HT-29 (cell line): ENCODE measurements at places on chromosomes 1 and 21. TPM values are rescaled to one million over a fixed set of nuclear protein-coding genes. Genes with fewer than 3 reads are reported as not detected.

The GABRD gene
- not detected in 2 replicates for total RNA-seq

The CLCA4 gene
- 0.23 and 0.36 TPM in 2 replicates for total RNA-seq

The LEFTY2 gene
- not detected in 2 replicates for total RNA-seq

The SYPL2 gene
- not detected in 2 replicates for total RNA-seq

The DEPDC1 gene
- total RNA-seq: 7.6 and 10.2 TPM in 2 replicates

The SDF4 gene
- 163 and 188 TPM in 2 replicates for total RNA-seq

The ZNF683 gene
- total RNA-seq: not detected in 2 replicates

DNA sequence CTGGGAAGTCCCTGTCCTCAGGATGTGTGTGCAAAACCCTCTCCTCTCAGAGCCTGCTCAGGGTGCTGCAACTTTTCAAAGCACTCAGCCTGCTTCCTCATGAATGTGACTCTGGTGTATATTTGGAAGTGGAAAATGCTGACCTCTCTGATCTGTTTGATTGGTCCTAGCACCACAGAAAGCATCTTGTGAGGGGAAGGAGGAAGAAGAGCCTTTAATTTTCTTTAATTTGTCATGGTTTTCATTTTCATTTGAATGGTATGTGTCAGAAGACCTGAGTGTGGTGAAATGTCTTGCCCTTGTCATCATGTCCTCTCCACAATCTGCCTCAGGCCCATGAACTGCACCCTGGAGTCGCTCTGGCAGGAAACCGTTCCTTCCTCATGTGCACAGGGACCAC is 383.5 kb downstream of the NTNG1 start:
- no peak for DNase-seq

DNA sequence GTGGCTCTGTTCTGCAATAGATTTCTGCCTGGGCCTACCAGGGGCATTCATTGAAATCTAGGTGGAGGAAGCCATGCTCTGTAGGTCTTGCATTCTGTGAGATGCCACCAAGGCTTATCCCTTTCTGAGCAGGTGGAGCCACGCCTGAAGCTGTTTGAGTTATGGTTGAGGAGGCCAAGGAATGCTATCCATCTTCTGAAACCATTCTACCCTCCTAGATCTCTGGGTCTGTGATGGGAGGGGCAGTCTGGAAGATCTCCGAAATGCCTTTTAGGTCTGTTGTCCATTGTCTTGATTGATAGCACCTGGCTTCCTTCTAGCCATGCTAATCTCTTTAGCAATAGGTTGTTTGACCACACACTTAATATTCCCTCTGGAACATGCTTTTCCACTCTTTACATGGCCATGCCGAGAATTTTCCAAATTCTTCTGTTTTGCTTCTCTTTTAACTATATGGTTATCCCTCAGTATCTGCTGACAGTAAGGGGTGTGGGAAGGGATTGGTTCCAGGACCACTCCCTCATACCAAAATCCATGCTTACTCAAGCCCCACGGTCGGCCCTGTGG is 45.2 kb downstream of the AK4 start:
- DNase-seq: no peak

GRCh38 chr1:6842301-6842700 is 57.0 kb downstream of the CAMTA1 start:
- no peak for DNase-seq

GRCh38 chr21:36756527-36756926 is 57.6 kb downstream of the SIM2 start:
- DNase-seq: peak; percentile 49

- no peak for DNase-seq
Observed at GRCh38 chr1:64073705-64074104, 129.7 kb upstream of the UBE2U start.

DNA sequence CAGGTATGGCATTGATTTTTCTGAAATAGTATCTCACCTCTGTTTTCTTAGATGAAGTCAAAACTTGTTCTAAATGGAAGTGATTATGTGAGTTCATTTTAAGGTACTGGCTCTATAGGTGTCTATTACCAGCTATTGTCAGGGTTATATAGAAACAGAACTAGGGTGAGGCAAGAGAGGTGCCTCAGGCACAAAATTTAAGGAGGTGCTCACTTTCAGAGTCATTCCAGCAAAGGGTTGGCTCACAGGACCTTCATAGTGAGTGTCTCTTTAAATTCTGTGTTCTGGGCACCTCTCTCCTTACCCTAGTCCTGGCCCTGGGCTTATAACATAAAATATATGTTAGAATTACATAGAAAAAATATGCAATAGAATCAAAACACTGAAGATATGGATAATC is 49.3 kb downstream of the KIAA0319L start:
- DNase-seq: no peak

- DNase-seq: no peak
Observed at GRCh38 chr1:153253693-153254092, 5.8 kb upstream of the LORICRIN start.

- DNase-seq: no peak
Observed at GRCh38 chr1:157132616-157133167, 5.5 kb downstream of the ETV3 start.

DNA sequence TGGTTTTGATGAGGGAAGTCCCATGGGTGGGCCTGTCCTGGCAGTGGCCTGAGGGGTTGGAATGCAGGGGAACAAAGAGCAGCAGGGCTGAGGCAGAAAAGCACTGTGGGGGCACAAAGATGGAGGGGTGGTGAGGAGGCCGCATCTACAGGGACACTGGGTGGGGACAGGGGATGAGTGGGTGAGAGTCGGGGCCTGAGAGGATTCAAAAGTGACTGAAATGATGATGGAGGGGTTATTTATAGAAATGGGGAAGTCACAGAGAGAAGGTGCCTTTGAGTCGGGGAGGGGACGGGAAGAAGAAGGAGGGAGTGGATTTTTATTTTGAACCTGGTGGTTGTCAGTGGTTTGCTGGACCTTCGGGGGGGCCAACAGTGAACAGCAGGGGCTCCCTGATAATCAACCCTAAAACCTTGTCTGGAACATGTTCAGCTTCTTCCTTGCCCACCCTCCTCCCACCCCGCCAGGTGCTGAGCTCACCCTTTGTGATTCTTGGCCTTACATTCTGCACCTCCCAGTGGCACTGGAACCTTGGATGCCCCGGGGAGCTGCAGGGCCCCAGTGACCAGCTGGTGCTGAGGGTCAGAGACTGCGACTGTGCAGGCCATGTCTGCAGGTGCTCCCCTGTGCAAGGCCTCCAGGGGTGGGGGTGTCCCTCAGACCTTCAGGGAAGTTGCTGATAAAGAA is 42.9 kb downstream of the IER5 start:
- no peak for DNase-seq

DNA sequence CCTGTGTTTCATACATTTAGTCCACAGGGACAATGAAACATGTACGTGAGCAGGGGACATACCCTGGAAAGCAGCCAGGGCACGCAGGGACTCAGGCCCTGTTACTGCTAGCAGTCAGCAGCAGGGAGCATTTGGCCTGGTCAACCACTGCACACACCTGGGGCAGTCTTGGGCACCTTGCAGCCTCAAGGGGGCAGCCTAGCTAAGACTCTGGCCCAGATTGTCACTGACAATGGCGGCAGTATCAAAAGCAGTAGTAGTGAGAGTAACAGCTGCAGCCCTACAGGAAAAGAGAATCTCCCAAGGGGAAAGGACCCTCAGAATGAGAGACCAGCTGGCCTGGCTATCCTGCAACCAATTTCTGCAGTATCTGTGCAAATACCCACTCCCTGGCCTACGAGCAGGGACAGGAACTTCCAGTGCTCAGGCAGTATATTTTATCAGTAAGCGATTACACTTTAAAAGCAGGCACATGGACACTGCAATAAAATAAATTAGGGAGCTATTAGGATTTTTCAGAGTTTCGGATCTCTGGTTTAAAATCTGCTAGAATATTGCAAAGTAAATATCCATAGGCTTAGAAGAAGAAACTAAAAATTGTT is 475.6 kb downstream of the LTN1 start:
- peak; percentile 74 for DNase-seq

GRCh38 chr1:157227700-157228099 is 89.5 kb upstream of the ETV3 start:
- no peak for DNase-seq

DNA sequence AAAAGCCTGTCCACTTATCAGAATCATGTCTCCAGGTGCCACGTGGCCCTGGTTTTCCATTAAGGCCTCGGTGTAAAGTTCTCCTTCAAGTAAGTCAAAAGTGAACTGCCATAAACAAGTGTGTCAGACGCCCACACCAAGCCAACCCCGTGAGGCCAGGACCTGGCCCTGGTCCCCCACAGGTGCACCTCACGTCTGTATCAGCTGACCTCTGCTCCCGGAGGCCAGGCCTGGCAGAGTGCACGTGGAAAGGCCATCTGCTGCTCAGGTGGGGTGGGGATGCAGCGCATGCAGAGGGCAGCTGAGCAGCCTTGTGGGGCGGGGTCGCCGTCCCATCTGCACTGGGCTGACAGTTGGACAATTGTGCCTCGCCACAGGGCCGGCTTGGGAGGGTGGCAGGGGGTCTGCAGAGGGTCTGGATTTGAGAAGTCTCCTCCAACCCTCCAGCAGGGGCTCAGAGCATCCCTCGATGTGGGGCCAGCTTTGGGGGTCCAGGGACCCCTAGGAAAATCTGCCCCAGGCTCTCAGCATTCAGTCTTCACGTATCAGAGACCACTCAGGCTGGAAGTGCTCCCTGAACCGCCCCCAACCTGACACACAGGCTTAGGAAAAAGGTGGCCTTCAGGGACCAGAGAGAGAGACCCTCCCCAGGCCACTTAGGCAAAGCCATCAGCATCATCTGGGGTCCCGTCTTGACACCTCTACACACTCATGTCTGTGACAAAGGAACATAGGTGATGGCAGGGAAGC is 3.0 kb downstream of the SLC19A1 start:
- no peak for DNase-seq

GRCh38 chr1:232978815-232979214 is 28.4 kb downstream of the NTPCR start:
- DNase-seq: no peak

GRCh38 chr1:15557594-15557993 is 27.3 kb downstream of the AGMAT start:
- DNase-seq: no peak

DNA sequence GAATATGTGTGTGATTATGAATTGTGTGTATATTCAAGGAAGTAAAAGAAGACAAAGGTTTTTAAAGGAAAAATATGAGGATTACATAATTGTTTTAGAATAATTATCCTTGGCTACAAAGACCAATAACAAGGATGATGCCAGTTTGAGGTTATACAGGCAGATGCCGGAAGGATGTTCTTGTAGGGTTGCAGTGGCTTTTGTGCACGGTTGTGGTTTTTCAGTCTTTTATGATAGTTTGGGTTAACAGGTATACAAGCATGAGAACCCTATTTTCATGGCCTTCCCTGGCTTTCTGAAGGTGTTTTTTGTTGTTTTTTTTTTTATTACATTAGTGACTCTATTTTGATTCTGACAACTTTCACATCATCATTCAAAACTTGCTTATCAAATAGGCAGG is 4.9 kb downstream of the CR2 start:
- DNase-seq: no peak

- DNase-seq: no peak
Observed at GRCh38 chr1:234435620-234436019, 43.4 kb downstream of the TARBP1 start.

DNA sequence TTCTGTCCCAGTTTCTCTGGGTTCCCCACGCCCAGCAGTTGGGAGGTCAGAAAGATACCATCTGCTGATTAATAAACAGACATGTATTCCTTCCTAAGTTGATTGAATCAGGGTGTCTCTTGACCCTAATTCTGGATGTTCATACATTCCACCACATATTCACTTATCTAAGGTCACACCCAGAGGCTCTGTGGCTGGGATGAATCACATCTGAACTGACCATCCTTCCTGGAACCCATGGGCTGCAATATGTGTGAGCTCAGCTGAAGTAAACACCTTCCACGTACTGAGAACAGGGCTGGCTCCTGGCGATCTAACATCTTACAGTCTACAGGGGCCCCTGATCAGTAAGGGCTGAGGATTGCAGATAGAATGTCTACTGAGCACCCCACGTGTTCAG is 20.5 kb upstream of the TRABD2B start:
- no peak for DNase-seq

- no peak for DNase-seq
Observed at GRCh38 chr1:172121081-172121717, 279.9 kb downstream of the DNM3 start.

- DNase-seq: no peak
Observed at GRCh38 chr1:196655071-196655470, 3.2 kb downstream of the CFH start.

GRCh38 chr1:45840704-45841103 is 37.3 kb downstream of the MAST2 start:
- DNase-seq: no peak

DNA sequence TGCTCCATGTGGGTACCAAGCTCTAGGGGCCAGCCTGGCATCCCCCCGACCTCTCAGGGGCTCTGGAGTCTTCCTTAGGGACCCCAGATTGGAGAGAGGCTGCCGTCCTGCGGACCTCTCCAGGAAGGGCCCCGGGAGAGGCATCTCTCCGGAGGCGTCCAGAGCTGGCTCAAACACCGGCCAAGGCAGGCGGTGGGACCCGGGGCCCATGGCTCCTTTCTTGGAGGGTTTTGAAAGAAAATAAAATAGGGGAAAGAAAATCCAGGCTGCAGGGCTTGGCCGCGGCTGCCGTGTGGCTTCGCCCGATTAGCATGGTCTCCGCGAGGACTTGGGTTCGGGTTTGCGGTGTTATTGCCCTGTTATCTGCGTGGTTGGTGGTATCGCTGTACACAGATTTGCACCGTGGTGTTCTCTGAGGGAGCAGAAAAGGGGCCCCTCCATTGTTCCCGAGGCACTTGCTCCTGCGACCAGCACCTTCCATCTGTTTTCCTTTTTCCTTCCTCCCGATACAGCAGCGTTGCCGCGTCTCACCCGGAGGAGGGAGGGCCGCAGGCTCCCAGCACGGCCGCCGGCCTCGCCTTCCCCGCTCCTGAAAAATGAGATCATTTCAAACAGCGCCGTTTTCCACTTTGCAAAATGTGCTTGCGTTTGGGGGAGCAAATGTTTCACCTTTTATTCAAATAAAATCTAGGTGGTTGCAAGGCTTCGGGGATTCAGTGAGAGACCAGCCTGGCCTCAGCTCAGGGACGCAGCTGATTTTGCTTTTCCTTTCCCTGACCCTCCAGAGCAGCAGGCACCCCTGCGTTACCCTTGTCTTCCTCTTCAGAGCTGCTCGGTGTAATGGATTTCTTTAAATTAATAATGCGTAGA is 86.3 kb downstream of the PRDM16 start:
- DNase-seq: no peak

- no peak for DNase-seq
Observed at GRCh38 chr1:231072502-231073094, 32.5 kb upstream of the FAM89A start.

DNA sequence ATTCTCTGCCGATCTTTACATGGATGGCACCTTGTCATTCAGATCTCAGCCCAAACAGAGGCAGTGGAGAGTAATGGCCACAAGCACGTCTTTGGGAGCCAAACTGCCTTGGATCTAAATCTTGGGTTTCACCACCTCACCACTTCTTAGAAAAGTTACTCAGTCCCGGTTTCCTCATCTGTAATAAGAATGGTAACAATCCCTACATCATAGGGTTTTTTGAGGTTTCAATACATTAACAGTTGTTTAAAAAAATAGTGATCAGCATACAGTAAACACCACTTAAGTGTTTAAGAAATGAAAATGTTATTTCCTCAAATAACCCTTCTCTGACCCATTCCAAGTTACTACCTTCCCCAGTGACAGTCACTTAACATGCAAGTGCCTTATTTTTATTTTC is 38.5 kb upstream of the KCNA3 start:
- DNase-seq: no peak

- DNase-seq: no peak
Observed at GRCh38 chr21:36550761-36551160, 70.8 kb upstream of the CLDN14 start.
